ENCODE measurements at places on chromosomes 11 and 22.
A peak's percentile ranks its signal among the peaks of the same experiment; 100 is the strongest.

- peak; percentile 46 for DNase-seq
These were observed 515 bp downstream of the BACE1 start for GRCh38 chr11:117315285-117316196.

- no peak for DNase-seq
These were observed 94.4 kb downstream of the SLC1A2 start for GRCh38 chr11:35324981-35325380.

GRCh38 chr11:69539416-69540117 is 58.1 kb downstream of the LINC01488 start:
- no peak for DNase-seq

- DNase-seq, result peak; percentile 39
These were observed 1.9 kb downstream of the RNF121 start for GRCh38 chr11:71930556-71931244.

GRCh38 chr11:75577207-75577606 is 15.2 kb downstream of the SERPINH1 start:
- DNase-seq, result peak; percentile 70

- peak; percentile 67 for DNase-seq
These were observed 10.8 kb upstream of the OR51D1 start for GRCh38 chr11:4626207-4627099.

DNA sequence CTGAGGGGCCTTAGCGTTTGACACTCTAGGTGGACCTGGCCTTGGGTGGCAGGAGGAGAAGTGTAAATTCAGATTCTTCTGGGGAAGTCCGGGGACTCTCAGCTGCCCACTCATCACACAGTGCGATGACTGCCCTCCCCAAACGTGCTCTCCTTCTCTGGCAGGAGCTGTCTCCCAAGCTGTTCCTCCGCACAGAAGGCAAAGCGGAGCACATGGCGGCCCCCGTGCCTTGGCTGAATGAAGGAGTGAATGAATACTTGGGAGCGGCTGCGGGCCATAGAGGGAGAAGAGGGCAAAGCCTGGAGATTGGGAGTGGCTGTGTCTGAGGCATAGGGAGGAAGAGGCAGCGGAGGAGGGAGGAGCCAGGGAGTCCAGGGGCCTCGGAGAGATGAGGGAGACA is 6.9 kb upstream of the NAA40 start:
- no peak for DNase-seq

GRCh38 chr22:39574779-39575551 is 4.4 kb downstream of the CACNA1I start:
- no peak for DNase-seq

- DNase-seq, result no peak
These were observed 64.2 kb downstream of the PRR5L start for GRCh38 chr11:36360318-36360717.

DNA sequence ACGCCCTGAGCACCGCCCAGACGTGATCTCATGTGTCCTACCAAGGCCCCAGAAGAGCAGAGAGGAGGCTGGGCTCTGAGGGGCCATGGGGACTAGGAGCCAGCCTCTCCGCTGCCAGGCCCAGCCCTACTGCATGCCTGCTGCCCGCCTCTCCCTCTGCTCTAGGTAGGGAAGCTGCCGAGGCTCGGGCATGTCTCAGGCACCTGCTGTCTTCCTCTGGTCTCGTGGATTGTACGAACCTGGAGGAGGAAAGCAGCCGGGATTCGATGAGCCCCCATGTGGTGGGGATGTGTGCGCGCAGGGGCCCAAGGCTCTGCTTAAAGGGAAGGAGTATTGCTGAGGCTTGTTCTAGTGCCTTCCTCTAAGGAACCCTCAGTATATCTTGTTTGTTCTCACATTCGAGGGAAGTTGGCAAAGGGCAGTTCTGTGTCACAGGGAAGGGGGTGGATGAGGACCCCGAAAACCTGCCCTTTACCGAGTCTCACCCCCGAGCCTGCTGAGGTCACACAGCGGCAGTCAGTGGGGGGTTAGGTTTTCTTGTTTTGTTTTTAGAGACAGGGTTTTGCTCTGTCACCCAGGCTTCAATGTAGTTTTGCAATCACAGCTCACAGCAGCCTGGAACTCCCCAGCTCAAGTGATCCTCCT is 21.2 kb downstream of the DAGLA start:
- DNase-seq, result peak; percentile 19

GRCh38 chr11:12269104-12269441 is 108.3 kb upstream of the PARVA start:
- DNase-seq, result no peak
